ENCODE measurements at places on chromosomes 13 and 19.

- DNase-seq = no peak
Observed at GRCh38 chr19:43984687-43985000, 656 bp downstream of the ZNF155 start.

DNA sequence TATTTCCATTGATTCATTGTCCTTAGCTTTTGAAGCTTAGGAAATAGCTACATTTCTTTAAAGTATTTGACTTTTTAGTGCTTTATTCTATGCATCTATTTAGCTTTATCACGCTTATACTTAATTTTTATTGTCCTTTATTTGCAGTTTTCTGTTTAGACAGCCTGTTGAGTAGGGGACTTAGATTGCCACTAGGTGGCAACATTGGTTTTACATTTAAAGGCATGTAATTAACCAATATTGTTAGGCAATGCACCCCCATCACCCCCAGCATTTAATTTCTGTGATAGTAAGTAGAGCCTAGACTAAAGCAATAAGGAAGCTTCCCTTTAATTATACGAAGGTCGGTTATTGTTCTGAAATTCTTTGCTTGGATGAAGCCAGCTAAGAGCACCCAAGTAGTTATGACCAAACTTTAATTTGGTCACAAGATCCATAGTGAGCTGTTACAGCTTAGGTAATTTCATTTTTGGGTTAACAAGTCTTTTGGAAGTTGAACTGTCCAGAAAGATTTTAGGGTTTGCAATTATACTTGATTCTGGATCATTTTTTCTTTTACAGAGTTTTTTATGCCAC, 36.5 kb downstream of the B3GLCT start:
- no peak for DNase-seq

DNA sequence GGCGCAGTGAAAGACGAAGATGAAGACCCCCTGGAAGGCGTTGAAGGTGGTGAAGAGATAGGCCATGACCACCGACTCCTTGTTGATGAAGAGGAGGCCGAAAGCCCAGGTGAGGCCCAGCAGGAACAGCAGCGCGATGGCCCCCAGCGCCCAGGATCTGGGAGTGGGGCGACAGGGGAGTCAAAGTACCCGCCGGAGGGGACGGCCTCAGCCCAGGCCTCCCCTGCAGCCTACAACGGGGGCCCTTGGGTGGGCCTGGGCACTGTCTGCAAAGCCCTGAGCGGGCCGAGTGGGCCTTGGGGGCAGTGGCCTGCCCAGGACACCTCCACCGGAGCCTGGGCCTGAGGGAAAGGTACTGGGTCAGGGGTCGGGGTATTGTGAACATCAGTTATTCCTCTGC, 19.0 kb upstream of the ASF1B start:
- DNase-seq = no peak

GRCh38 chr13:85654227-85654626, 145.0 kb downstream of the SLITRK6 start:
- no peak for DNase-seq

- DNase-seq = no peak
Observed at GRCh38 chr19:33468361-33469170, 53.0 kb downstream of the PEPD start.

- DNase-seq = no peak
Observed at GRCh38 chr19:38831142-38831605, 420 bp downstream of the ECH1 start.

GRCh38 chr19:20470345-20471135, 95.0 kb downstream of the ZNF737 start:
- DNase-seq = no peak

GRCh38 chr13:32443111-32443510, 15.2 kb upstream of the N4BP2L1 start:
- DNase-seq = peak; percentile 20

GRCh38 chr13:90933097-90933826, 414.2 kb upstream of the MIR17HG start:
- no peak for DNase-seq

- DNase-seq = no peak
Observed at GRCh38 chr13:107901996-107902562, 313.3 kb downstream of the LIG4 start.

GRCh38 chr19:41706741-41707501, 1.5 kb upstream of the CEACAM5 start:
- peak; percentile 18 for DNase-seq

DNA sequence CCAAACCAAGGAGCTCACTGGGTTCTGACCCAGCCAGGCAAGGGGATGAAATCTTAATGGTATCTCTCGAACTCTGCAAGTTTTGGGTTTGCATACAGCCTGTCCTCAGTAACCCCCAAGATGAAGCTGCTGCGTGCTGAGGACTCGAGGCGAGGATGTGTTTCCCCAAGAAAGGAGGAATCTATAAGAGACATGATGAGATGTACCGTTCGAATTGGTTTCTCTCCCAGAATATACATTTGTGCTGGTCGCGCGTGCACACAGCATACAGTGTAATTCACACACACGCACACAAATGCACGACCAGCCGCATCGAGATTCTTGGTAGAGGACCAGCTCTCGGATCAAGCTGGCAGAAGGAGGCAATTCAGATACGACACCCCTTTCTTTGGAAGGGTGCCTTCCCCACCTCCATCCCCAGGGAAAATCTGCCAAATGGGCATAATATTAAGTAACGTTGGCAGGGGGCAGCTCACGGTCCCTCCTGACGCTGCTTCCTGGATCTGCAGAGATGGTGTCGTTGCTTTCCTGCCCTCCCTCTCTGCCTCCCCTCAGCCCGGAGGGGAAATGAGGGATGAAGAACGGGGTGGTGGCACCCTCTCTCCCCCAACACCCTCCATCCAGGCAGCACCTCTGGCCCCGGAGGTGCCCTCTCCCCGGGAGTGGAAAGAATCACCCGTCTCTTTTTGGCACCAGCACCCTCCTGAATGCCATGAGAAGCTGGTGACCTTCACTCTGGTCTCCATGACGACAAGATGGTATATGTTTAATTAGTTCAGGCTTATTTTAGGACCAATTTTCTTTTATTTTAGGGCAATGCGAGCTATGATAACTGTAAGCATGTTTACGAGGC, 310.2 kb downstream of the ZNF536 start:
- DNase-seq = no peak

DNA sequence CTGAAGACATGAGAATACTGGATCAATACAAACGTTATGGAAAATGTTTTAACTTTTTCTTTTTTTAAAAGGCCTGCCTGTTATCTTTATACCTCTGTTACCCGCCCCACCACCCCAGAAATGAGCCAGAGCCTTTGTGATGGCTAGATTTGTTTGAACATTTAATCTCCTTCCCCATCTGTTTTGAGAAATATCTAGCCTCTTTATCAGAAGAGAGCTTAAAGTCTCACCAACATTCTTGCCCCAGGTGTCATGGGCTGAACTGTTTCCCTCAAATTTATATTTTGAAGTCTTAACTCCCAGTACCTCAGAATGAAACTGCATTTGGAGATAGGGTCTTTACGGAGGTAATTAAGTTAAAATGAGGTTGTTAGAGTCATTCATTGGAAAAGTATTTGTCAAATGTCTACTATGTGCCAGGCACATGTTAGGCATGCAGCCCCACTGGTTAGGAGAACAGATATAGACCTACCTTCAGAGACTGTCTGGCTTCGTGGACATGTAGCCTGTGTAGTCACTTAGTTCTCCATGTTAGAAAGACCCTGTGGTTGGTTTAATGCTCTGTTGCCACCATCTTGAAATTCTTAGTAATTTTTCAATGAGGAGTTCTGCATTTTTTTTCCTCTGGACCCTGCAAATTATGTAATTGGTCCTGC, 6.3 kb upstream of the RB1 start:
- no peak for DNase-seq

- DNase-seq = no peak
Observed at GRCh38 chr19:32543115-32543900, 37.7 kb upstream of the PDCD5 start.

DNA sequence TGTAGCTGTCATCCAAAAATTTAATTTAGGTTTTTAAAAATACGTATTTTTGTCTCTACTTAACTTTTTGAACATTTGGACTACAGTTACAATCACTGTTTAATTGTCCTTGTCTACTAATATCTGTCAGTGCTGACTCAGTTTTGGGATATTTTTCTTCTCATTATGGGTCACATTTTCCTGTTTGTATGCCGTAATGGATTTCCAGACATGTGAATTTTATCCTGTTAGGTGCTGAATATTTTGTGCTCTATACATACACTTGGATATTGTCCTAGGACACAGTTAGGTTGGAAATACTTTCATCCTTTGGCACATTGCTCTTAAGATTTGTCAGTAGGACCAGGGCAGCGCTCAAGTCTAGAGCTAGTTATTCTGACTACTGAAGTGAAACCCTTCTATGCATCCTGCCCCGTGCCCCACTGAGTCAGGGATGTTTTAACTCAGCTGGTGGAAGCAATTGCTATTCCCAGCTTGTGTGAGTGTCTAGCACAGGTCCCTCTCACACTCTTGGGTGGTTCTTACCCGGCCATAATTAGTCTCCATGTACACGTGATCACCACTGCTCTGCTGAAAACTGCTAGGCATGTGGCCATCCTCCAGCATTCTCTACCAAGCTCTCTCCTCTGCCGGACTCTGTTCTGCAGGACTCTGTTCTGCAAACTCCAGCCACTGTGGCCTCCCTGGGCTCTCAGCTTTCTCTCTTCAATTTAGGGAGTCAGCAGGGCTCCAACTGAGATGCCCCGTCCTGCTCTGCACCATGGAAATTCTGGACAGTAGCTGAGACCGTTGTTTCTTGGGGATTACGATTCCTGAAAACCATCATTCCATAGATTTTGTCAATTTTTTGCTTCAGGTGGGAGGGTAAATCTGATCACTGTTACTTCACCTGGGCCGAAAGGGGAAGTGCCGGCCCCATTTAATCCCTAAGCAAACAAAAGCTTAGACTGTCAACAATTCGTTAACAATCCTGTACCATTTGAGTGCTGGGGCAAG, 11.1 kb downstream of the PROZ start:
- DNase-seq = no peak

DNA sequence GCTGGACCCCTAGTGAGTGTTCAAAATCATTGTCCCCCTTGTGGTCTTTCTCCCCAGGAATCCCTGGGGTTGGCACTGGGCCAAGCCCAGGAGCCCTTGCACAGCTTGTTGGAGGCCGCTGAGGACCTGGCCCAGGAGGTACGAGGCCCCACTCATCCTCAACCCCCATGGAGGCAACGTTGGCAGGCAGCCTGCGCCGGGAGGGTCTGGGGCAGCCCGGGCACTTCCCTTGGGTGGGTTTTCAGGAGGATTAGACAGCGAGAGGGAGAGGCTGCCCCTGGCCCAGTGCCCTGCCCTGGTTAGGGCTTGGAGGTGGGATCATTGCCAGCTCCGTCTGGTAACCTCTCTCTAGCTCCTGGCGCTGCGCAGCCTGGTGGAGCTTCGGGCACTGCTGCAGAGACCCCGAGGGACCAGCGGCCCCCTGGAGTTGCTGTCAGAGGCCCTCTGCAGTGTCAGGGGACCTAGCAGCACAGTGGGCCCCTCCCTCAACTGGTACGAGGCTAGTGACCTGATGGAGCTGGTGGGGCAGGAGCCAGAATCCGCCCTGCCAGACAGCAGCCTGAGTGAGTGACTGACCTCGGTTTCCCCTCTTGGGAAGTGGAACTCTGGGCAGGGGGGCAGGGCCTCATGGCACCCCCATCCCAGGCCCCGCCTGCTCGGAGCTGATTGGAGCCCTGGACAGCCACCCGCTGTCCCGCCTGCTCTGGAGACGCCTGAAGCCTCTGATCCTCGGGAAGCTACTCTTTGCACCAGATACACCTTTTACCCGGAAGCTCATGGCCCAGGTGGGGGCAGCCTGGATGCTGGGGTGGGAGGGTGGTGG, 3.0 kb downstream of the ABCA7 start:
- DNase-seq = no peak

DNA sequence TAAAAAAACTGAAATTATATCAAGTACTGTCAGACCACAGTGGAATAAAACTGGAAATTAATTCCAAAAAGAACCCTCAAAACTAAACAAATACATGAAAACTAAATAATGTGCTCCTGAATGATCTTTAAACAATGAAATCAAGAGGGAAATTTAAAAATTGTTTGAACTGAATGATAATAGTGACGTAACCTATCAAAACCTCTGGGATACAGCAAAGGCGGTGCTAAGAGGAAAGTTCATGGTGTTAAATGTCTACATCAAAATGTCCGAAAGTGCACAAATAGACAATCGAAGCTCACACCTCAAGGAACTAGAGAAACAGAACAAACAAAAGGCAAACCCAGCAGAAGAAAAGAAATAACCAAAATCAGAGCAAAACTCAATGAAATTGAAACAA, 70.8 kb upstream of the TUBA3C start:
- no peak for DNase-seq

GRCh38 chr13:32121316-32121715, 89.7 kb downstream of the FRY start:
- DNase-seq = no peak

DNA sequence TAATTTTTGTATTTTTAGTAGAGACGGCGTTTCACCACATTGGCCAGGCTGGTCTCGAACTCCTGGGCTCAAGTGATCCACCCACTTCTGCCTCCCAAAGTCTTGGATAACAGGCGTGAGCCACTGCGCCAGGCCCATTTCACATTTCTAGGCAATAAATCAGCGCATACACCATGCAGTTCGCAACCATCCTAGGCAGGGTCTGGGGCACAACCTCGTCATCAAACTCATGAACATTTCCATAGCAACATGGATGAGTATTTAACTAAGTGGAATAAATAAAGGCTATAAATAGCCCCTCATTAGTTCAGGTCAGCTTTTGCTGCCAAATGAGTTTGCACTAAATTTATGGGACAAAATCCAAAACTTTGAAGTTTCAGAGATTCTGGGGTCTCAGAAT, 8.2 kb downstream of the MEIS3 start:
- DNase-seq = no peak

- DNase-seq = no peak
Observed at GRCh38 chr13:74768521-74769085, 634.4 kb upstream of the KLF12 start.

GRCh38 chr19:33840783-33841182, 44.1 kb downstream of the KCTD15 start:
- no peak for DNase-seq

DNA sequence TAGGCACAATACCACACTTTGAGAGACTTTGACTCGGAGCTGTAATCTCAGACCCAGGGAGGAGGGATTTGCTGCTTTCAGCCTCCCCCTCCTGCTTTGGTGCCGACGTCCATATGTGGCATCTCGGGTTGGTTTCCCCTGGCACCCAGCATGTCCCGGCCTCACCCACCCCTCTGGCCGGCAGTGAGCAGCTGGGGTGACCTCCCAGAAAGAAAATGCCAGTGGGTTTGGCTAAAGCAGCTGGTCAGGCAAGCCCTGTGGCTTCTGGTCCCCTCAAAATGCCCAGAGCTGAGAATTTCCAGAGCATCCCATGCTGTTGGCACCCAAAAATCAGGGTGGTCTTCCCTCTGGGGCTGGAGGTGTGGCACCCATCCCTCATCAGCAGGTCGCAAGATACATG, 34.1 kb downstream of the INSR start:
- DNase-seq = no peak

GRCh38 chr19:5307655-5308054, 33.0 kb downstream of the PTPRS start:
- no peak for DNase-seq
